ENCODE measurements at places on chromosomes 4 and X.

- peaks cover 8% of the 10 kb centered on the region for H3K4me1 ChIP-seq
- no peak overlapping the region for H3K27ac ChIP-seq
- no peak for DNase-seq
- no peaks in the 10 kb centered on the region for H3K27me3 ChIP-seq
- no peak overlapping the region for H3K4me3 ChIP-seq
Measured at GRCh38 chr4:113618205-113618604, 143.3 kb downstream of the CAMK2D start.

GRCh38 chr4:73193155-73193554, 65.4 kb downstream of the ANKRD17 start:
- DNase-seq: no peak
- H3K36me3 ChIP-seq: no peaks in the 10 kb centered on the region
- H3K27ac ChIP-seq: no peak overlapping the region
- no peaks in the 10 kb centered on the region for H3K4me1 ChIP-seq

DNA sequence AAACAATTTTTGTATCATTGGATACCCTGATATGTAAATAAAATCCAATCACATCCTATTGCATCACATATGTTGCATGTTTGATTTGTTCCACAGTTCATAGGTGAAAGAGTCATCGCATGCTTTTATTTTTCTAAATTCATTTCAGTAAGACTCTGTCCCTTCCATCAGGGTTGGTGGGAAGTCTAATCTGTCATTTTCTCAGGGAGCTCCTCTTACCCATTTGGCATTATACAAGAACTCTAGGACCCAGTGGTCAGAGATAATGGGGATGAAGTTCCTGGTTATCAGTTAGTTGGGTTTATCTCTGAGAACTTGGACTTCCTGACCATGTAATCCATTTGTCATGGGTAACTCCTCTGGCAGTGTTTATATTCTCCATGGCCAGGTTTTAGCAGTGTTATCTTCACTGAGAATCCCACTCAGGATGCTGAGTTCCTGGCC, 227.1 kb upstream of the JADE1 start:
- no peaks in the 10 kb centered on the region for H3K4me1 ChIP-seq
- DNase-seq: no peak
- H3K36me3 ChIP-seq: no peaks in the 10 kb centered on the region
- no peak overlapping the region for H3K27ac ChIP-seq
- no peaks in the 10 kb centered on the region for H3K27me3 ChIP-seq

GRCh38 chrX:21723814-21724213, 34.1 kb downstream of the SMPX start:
- no peaks in the 10 kb centered on the region for H3K36me3 ChIP-seq
- no peak for DNase-seq
- no peaks in the 10 kb centered on the region for H3K4me1 ChIP-seq
- H3K4me3 ChIP-seq: no peak overlapping the region
- no peaks in the 10 kb centered on the region for H3K27me3 ChIP-seq
- no peak overlapping the region for H3K27ac ChIP-seq

- no peaks in the 10 kb centered on the region for H3K36me3 ChIP-seq
- H3K27ac ChIP-seq: no peak overlapping the region
- no peaks in the 10 kb centered on the region for H3K27me3 ChIP-seq
- no peak overlapping the region for H3K4me3 ChIP-seq
- peaks cover 8% of the 10 kb centered on the region for H3K4me1 ChIP-seq
Measured at GRCh38 chr4:7860600-7861163, 79.0 kb downstream of the AFAP1 start.

GRCh38 chrX:13691841-13692371, 3.0 kb downstream of the RAB9A start:
- H3K36me3 ChIP-seq: no peaks in the 10 kb centered on the region
- peak overlapping the region; percentile 13 for H3K4me3 ChIP-seq
- H3K27me3 ChIP-seq: no peaks in the 10 kb centered on the region
- no peak for DNase-seq
- peaks cover 26% of the 10 kb centered on the region for H3K4me1 ChIP-seq
- no peak overlapping the region for H3K27ac ChIP-seq

Data from CD4-positive, CD25-positive, alpha-beta regulatory T cell (primary cell).